ENCODE measurements at places on chromosomes 16 and 17.

- DNase-seq: no peak
Observed at GRCh38 chr17:60941028-60941427, 263.4 kb downstream of the BCAS3 start.

GRCh38 chr16:8533509-8533908 is 56.8 kb downstream of the TMEM114 start:
- DNase-seq: no peak

DNA sequence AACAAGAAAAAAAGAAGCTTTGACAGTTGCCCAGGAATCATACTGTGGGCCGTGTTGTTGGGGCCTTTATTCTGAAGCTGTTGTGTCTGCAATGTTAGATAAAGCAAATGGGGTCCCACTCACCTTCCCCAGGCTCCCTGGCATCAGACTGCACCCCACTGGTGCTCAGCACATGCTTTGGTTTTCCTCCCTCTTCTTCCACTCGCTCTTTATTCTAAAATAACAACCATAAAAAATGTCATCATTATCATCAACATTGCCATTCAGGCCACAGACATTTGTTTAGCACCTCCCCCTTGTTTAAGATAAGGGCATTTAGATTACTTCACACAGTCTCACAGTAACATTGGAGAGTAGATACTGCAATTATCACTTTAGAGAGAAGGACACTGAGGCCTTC is 8.2 kb downstream of the MYLK3 start:
- DNase-seq: no peak

- DNase-seq: no peak
Observed at GRCh38 chr17:66488864-66489263, 186.5 kb downstream of the PRKCA start.

DNA sequence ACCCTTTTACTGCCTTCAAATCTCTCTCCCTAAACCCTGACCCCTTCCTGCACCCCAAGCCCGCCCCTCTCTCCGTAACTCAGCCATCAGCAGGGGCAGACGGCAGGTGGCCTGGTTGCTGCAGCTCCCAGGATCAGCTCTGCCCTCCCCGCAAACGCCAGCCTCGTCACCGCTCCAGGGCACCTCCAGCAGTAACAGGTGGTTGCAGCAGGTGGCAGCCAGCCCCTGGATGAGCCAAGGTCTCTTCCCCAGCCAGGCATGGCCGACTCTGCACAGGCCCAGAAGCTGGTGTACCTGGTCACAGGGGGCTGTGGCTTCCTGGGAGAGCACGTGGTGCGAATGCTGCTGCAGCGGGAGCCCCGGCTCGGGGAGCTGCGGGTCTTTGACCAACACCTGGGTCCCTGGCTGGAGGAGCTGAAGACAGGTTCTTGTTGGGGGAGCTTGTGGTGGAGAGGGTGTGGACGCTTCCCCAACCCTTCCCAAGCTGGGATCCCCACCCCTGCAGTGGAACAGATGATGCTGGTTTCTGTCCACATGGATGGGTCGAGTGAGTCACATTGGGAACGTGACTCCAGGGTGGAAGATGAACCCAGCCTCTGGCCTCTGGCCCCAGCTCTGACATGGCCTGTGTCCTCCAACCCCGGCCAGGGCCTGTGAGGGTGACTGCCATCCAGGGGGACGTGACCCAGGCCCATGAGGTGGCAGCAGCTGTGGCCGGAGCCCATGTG is 558 bp downstream of the HSD3B7 start:
- DNase-seq: no peak

GRCh38 chr16:9521749-9522370 is 430.4 kb downstream of the HAPSTR1 start:
- DNase-seq: no peak

GRCh38 chr17:75610103-75610984 is 22.7 kb downstream of the MYO15B start:
- DNase-seq: no peak
